ENCODE measurements at places on chromosomes 7 and 10. TPM values are rescaled to one million over a fixed set of nuclear protein-coding genes. Genes with fewer than 3 reads are reported as not detected.

DNA sequence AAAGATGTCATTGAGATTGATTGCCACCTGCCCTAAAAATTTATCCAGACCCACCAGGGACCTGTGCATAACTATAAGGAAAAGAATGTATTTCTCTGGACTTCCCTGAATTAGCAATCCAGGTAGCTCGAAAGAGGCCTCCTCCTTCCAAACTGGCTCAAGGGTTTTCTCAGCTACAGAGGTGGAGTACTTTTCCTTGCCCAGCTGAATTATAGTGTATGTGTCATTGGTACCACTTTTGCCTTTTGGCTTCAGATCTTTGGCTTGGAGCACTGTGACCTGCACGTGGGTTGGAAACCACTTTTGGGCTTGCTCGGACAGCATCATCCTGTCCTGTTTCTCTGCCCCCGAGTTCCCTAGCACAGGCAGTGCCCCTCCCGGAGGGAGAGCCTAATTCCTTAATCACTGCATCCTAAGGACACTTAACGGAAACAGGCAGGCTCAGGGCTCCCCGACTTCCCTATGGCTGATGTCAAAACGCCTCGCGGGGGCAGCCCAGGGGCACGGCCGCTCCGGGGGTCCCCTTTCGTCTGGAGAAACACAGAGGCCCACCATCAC lies 825 bp downstream of the RAB11FIP2 start:
- peak; percentile 45 for DNase-seq

DNA sequence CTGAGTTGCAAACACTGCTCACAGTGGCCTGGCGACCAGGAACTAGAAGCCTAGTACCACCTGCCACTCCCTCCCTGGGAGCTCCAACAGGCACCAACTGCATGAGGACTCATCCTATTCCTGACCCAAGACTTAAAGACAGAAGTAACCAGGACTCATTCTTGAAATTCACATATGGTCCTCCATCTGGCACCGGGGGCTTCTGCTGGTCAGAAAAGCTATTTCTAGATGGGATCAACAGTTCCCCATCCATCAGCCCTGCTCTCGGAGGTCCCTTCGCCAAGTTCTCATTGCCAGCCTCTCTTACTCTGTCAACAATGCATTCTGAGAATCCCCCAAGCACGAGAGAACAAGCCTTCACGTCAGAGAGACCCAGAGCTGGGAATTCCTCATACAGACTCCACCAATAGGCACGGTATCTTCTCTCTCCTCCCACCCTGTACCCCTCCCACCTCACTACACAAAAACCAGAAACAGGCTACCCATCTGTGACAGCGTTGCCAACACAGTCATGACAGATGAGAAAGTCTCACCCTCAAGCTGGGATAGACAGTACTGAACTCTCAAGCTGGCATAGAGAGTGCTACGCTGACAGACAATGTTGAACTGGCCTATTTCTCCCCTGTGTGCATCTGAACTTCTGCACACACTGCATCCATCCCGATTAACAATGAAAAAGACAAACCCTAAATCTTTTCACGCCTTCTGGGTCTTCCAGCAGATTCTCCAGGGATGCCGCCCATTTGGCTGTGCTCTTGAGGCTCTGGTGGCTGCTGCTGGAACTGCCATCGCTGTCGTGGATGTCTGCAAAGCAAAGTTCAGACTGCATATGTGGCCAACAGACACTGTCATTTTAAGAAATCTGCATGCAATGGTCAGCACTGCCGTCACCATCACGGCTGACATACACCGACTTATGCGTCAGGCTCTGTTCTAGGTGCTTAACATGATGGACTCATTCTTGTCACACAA lies 15.6 kb downstream of the RGS10 start:
- no peak for DNase-seq

DNA sequence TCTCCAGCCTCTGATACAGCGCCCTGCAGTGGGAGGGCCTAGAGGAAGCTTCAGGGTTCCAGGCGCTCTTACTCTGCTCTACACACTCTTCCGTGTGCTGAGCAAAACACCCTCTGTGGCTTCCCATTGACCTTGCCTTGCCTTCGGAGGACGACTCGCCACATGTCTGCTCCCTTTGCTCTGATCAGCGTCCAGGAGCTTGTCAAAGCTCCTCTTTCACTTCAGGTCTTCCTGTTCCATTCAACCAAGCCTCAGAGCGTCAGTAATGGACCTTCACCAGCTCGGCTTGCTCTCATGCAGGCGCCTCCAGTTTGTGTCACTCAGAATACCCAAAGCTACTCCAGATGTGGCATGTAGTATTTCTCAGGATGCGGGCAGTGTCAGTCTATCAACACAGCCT lies 173.9 kb downstream of the ARID5B start:
- no peak for DNase-seq

GRCh38 chr7:157979636-157980340 lies 607.8 kb downstream of the PTPRN2 start:
- DNase-seq = no peak

DNA sequence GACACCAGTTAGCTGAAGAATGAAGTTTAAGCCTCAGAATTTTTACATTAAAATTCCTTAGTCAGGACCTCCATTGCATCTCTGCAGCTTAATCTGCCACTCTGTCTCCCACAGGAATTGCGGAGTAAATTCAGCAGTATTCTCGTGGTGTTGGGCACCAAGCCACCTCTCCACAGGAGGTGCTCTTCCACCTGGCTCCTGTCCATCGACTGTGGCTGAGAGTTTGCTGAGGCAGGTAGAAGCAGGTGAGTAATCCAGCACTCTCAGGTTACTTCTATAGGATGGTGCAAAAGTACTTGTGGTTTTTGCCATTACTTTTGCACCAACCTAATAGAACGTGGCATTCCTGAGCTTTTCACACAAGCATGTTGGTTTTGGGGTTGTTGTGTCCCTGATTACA lies 134.1 kb downstream of the GFRA1 start:
- DNase-seq = no peak

The CDH23 gene
- 0.25 TPM for total RNA-seq

DNA sequence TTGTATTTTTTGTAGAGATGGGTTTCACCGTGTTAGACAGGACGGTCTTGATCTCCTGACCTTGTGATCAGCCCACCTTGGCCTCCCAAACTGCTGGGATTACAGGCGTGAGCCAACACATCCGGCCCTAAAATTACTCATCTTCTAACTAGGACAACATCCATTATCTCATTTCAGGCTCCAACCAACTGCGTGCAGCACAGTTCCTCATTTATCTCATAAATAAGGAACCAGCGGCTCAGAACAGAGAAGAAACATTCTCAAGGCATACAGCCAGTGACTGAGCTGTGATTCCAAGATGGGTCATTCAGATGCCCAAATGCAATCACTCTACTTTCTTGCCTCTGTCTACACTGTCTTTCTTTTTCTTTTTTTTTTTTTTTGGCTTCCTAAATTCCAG lies 356.1 kb downstream of the ELMO1 start:
- DNase-seq = no peak

The DNAH11 gene
- 2.7 TPM for total RNA-seq

The GNGT1 gene
- not detected for total RNA-seq

- peak; percentile 76 for DNase-seq
Measured at GRCh38 chr10:69800109-69800508, 1.6 kb upstream of the COL13A1 start.

The ECHDC3 gene
- 0.98 TPM for total RNA-seq

The TBC1D12 gene
- 16.5 TPM for total RNA-seq

DNA sequence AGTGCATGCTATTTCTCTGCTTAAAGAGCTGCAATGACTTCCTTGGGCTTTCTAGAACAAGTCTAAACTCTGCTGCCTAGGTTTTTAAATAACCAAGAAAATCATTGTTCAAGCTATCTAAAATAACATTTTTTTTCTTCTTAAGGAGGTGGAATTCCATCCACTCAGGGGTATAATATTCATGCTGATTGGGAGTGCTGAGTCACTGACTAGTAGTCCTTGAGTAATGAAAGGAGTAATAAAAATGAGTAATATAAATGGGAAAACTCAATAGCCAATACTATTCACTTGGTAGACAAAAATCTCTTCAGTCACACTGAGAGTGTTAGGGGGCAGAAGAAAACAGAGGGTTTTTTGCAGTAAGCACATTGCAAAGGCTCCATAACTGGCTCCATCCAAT lies 72.0 kb downstream of the GFRA1 start:
- DNase-seq = no peak

DNA sequence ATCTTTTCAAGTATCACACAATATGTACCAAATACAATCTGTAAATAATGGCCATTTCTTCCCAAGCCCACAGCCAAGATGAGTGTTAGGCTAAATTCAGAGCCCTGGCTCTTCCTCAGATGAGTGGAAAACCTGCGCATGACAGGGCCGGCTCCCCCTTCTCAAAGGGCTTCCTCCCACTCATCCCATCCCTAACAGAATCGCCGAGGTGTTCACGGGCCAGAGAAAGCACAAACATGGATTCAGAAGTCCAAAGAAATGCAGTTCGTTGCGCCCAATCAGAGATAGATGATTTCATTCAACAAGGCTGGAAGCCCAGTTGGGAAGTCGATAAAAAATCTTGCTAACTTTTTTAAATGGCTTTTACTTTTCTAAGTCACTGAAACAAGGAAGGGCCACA lies 121.8 kb downstream of the UBE2H start:
- no peak for DNase-seq

DNA sequence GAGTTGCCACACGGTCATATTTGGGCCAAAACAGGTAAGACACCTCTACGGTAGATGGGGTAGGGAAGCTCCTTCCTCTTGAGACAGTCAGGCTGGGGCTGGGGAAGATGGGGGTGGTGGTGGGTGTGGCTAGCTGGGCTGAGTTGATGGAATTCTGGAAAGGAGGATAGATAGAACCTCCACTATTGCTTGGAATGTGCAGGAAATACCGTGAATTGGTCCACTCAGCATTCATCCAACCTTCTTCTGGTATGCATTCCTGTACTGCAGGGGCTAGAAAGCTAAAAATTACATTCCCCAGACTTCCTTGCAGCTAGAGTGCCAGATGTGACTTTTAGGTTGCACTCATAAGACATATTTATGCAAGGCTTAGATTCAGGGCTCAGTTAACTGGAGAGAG lies 24.8 kb downstream of the TLX1 start:
- peak; percentile 32 for DNase-seq

DNA sequence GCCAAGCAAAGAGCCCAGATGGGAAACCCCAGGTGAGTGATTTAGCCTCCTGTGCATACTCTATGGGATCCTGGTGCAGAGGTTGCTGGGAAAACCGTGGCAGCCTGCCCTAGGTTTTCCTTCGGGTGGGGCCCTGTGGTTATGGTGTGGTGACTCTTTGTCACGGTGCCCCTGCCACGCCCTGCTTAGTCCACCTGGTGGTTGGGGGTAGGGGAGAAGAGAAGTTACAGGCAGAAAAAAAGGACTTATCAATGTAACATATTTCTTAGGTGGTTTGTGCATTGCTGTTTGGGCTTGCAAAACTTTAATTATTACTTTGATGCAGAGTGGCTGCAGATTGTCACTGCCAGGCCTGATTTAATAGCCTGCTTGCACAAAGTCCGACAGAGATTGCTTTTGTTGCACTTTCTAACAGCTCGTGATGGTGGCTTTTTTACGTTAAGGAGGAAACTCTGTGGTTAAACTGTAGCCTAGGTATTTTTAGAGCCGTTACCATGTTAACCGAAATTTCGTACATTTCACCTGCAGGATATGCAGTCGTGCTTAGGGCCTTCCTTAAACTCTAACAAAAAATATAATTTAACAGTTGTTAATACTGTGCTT lies 197.4 kb downstream of the RNLS start:
- DNase-seq = no peak

DNA sequence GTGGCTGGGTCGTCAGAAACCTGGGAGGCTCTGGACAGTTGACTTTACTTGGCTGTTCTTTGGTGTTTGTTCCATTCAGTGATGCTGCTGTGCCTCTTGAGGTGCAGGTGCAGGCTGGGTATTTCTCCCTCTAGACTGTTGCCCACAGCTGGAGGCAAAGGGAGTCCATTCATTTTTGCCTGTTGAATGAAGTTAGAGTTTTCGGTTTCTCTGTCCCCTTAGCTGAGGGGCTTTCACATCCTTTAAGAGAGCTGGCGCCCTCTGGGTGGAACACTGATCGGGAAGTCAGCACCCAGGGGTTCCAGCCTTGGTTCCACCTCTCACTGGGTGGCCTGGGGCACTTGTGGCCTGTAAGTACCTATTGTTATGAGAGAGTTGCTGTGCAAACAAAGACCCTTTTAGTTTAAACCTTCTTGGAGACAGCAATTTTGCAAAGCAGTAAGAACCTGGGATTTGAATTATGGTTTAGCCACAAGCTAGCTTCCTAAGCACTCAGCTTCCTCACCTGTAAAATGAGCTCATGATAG lies 67.2 kb downstream of the GRK5 start:
- DNase-seq = no peak

The ANKRD1 gene
- 1.4 TPM for total RNA-seq

- no peak for DNase-seq
Measured at GRCh38 chr10:87764072-87764934, 53.7 kb downstream of the ATAD1 start.

DNA sequence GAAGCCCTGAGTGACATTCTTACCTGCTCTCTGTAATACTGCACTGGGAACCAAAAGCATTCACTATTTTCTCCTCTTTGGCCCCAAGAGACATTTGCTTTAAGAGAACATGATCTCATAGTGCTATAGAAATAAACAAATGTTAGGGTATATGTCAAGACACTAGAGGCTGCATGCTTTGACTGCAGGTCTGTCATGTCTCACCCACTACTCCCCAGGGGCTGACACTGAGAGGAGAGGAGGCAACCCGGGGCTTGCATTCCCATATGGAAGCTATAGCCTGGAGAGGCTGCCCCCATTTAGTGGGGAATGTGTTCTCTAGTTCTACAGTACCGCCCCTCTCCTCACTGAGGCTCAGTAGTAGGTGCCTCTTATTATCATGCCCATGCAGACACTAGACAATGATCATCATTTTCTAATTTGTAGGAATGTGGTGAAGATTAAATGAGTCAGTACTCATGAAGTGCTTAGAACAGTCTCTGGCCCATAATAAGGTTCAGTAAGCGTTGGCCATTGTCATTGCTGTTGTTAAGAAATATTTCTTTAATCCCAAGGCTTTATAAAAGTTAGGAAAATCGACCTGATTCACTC lies 4.9 kb upstream of the SLF2 start:
- no peak for DNase-seq

- peak; percentile 22 for DNase-seq
Measured at GRCh38 chr7:133709036-133709880, 417.9 kb upstream of the LRGUK start.

- no peak for DNase-seq
Measured at GRCh38 chr10:48567346-48567745, 37.5 kb downstream of the ARHGAP22 start.

- no peak for DNase-seq
Measured at GRCh38 chr7:8511855-8512254, 78.4 kb downstream of the NXPH1 start.

The MPP7 gene
- total RNA-seq = 2.7 TPM

The DRGX gene
- not detected for total RNA-seq
